ENCODE measurements at places on chromosomes 7 and 10.

- no peak for DNase-seq
These were observed 406.3 kb downstream of the GFRA1 start for GRCh38 chr10:115866691-115867090.

- DNase-seq = no peak
These were observed 22.1 kb upstream of the PFKFB3 start for GRCh38 chr10:6180480-6181110.

- peak; percentile 94 for DNase-seq
These were observed 84.3 kb downstream of the CUL2 start for GRCh38 chr10:35005868-35006267.

DNA sequence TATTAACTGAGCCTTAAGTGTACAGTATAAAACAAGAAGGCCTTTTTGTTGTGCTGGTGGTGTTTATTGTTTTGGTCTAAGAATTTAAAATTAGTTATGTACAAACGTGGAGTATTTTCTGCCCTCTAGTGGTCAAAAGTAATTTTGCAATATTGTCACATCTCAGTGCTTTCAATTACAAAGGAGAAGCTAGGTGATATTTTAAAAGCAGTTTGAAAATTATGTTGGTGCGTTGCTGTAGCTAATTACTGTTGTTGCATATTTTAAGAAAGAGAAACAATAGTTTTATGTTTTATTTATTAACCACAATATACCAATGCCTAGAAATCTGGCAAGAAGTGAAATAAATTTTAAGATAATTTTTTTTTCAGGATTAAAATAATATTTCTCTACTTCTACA, 11.4 kb downstream of the NPVF start:
- DNase-seq = peak; percentile 70

DNA sequence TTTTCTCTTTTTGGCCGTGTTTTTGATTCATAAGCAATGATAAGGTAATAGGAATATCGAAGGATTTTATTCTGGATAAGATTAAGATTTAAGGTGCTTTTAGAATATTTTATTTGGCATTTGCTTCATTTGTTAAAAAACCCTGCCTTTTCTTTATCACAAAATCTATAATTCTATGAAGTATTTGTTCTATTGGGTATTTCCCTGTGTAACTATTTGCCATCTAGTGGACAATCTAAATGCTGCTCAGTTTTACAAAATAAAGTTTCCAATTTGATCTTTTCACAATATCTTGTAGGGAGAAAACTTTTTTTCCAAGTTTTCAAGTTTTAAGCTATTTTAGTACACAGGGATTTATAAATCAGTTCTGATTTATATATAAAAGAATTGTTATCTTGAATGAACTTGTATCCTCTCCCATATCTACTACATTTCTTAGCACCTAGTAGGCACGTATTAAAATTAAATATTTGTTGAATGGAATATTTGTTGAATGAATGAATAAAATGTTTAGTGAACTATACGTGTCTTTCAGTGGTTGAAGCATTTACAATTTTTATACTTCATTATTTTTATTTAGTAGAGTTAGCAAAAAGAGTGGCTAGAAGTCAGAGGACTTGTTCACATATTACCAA, 26.5 kb downstream of the ANKRD7 start:
- DNase-seq = no peak

GRCh38 chr10:30854656-30855055, 177.0 kb downstream of the ZNF438 start:
- DNase-seq = peak; percentile 42

DNA sequence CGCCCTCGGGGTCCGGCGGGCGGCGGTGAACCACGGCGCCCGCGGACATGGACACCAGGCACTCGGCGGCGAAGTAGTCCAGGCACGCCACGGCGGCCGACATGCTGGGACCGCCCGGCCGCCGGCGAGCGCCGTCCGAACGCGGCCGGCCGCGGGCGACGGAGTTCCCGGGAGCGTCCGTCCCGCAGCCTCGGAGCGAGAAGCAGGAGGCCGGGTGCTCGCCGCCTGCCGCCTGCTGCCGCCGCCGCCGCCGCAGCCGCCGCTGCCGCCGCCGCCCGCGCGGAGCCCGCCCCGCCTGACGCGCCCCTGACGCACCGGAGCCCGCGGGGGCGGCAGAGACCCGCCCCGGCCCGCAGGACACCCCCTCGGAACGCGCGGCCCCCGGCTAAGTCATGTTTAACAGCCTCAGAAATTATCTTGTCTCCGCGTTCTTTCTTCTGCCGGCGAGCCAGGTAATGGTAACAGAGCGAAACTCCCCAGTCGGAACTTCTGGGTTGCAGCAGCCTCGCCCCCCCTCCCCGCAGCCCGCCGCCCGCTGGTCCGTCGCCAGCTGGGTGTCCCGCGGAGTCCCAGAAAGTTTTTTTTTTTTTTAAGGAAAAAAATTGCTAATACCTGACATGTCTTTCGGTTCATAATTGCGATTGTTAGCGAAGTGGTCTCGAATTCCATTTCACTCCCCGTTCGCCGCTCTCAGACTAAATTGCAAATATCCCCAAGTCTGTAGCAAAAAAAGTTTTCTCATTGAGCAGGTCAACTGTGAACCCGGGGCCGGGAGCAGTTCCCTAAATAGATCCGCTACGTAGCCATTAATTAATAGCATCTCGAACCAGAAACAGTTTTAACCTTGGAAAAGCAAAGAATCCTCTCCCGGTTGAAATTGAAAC, at the start of gene KLF14:
Gene KLF14, minus strand, starts transcription at position 277 of the 884 bp plus-strand sequence. Its CDS starts 174 bp downstream, at position 103.
- no peak for DNase-seq

DNA sequence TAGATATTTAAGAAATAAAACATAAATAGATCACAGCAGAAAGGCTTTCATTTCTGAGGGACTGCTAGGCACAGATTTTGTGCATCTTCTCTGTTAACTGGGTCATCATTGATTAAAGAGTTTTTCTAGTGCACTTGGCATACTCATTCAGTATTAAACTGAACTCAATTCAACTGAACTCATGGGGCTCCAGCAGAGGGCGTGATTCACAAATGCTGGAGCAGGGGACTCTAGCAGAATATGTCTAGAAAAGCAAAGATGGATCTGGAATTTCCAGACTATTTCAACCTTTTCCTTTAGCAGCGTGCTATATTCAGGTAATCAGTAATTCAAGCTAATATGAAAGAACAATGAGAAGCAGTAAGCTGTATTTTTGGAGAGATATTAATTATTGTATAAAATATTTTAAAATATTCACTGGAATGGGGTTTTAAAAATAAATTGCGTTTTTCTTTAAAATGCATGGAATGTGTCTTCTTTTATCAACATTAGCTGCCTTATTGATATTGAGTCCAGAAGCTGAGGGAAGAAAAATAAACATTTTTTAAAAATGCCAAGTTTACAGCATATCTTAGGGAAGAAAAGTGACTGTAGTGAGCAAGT, 296.8 kb upstream of the CACNA2D1 start:
- peak; percentile 66 for DNase-seq

GRCh38 chr7:129796186-129796775, 156.5 kb downstream of the UBE2H start:
- DNase-seq = no peak

- no peak for DNase-seq
These were observed 24.4 kb downstream of the C10orf90 start for GRCh38 chr10:126646110-126646509.

DNA sequence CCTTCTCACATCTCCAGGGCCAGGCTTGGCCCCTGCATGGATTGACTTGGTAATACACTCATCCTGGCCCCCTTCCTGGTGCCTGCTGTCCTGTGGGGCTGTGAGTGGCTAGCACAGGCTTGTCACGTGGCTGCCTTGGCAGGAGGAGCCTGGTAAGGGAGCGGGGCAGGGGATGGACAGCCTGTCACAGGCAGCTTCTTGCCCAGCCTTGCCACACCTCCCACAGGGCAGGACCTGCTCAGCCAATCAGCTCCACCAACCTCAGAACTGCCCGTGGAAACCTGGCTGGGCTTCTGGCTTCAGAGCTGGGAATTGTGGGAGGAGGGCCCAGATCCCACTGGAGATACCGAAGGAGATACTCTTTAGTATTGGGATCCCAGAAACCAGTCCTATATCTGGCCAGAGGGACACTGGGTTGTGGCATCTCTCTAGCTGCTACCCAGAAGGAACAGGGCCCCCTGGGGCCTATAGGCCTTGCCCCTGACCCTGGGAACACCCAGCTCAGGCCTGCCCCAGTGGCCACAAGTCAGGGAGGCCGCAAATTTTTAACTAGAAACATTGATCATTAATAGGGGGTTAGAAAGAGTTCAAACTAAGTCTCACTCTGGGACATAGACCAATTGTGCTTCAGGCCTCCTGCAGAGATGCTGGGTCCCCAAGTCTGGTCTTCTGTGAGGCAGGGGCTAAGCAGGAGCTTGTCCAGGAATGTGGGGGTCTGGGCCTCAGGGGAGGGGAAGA, at the start of gene HOGA1:
Gene HOGA1, plus strand, starts transcription at position 330 of the 738 bp plus-strand sequence. Its CDS starts 315 bp downstream, at position 645.
- DNase-seq = peak; percentile 54

DNA sequence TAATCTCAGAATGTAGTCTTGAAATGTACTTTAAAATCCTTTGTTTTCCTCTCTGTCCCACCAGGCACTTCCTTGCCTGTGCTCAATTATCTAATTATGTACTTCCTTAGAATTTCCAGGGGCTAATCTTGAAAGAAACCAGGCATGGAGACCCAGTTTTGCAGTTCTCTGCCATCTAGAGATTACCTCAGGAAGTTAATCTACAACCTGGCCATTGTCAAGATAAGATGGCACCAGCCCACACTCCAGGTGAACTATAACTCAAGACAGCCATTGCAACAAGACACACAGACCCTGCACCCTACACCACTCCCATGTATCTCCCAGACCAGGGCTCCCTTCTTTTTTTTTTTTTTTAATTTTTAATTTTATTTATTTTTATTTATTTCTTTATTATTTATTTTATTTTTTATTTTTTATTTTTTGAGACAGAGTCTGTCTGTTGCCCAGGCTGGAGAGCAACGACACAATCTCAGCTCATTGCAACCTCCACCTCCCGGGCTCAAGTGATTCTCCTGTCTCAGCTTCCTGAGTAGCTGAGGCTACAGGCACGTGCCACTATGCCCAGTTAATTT, 85.9 kb upstream of the TRIM24 start:
- no peak for DNase-seq

DNA sequence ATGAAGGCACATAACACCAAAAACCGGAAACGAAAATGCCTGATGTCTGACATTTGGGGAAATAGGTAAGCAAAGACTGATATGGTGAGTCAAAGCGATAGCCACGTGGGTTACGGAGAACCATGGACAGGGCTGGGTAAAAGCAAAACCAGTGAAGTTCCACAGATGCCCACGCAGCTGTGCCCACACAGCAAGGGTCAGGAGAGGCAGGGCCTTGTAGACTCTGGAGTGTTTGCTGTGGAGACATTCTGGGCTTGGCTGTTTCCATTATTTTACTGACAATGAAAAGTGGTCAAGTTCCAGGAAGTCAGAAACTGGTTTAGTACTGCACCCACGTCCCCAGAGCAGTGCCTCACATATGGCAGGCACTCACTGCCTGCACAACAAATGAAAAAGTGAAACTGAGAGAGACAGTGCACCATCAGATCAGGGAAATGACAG, 148.7 kb downstream of the ZMYND11 start:
- no peak for DNase-seq

DNA sequence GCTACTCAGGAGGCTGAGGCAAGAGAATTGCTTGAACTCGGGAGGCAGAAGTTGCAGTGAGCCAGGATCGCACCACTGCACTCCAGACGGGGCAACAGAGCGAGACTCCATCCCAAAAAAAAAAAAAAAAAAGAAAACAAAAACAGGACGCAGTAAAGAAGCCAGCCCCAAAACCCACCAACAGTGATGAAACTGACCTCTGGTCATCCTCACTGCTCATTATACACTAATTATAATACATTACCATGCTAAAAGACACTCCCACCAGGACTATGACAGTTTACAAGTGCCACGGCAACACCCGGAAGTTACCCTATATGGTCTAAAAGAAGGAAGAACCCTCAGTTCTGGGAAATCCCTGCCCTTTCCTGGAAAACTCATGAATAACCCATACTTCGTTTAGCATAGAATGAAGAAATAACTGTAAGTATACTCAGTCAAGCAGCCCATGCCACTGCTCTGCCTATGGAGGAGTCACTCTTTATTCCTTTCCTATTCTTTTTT, 40.0 kb upstream of the EIF4H start:
- DNase-seq = no peak

- DNase-seq = peak; percentile 10
These were observed at the start of gene FAM20C for GRCh38 chr7:191981-192649. FAM20C (plus strand) TSS chr7:192571; CDS start chr7:193200, 629 bp downstream.

GRCh38 chr10:6564367-6564766, 15.7 kb downstream of the PRKCQ start:
- no peak for DNase-seq

GRCh38 chr7:28960071-28960840, 2.1 kb upstream of the TRIL start:
- no peak for DNase-seq

DNA sequence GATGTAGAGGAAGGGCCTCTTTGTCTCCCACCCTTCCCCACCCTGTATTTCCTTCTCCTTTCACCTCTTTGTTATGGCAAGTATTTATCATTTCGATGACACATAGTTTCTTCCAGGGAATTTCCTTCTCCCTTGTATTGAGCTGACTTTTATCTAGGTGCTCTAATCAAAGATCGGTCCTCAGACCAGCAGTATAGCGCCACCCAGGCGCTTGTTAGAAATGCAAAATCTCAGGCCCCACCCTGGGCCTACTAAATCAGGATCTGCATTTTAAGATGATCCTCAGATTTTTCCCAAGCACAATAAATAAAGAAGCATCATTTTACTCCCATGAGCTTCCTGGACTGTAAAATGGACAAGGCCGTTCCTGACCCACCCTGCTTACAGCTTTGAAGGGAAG, 12.0 kb upstream of the GOT1 start:
- DNase-seq = no peak

DNA sequence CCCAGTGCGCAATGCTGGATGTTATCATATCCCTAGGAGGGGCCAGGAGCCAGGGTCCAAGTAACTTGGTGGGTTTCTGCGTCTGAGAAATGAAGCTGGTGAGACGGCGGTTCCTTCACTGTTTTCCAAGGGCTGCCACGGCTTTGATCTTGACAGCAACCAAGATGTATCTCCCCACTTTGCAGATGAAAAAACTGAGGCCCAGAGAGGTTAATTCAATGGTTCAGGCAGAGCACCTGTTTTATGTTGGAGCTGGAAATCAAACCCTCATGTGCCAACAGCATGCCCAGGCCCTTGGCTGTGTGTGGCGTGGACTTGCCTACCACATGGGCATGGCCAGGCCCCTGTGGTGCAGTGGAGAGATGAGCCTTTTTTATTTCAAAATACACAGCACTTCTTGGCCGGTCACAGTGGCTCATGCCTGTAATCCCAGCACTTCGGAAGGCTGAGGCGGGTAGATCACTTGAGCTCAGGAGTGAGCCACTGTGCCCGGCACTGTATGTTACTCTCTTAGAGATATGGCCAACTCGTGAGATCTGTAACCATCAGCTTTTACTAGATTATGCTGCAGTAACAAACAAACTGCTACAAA, 225.2 kb upstream of the SH2B2 start:
- no peak for DNase-seq

- no peak for DNase-seq
These were observed 46.1 kb upstream of the SLC35B4 start for GRCh38 chr7:134362587-134363483.

Data from lung microvascular endothelial cell (primary cell).